ENCODE measurements at places on chromosomes 1 and 21.

DNA sequence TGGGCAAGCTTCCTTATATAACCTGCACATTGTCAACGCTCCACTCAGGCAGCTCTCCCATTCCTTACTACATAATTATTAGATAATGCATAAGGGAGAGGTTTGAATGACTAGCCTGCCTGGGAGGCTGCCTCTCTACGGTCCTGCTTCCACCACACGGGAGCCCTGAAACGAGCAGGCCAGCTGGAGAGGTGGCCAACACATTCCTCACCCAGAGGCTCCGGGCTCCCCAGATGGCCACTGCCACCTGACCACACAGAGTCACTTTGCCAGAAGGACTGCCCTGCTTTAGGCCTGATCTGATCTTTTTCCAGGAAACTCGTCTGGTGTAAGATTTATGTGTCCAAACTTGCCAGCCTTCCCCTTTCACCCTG, 27.9 kb downstream of the HIVEP3 start:
- no peak for DNase-seq

GRCh38 chr1:229537894-229538293, 20.6 kb downstream of the ABCB10 start:
- DNase-seq: no peak

GRCh38 chr1:235933017-235933765, 66.5 kb upstream of the LYST start:
- DNase-seq: no peak

GRCh38 chr1:19199969-19200604, 10.0 kb downstream of the UBR4 start:
- no peak for DNase-seq
